Calu3 (cell line): ENCODE measurements at places on chromosomes 5 and 9.

DNA sequence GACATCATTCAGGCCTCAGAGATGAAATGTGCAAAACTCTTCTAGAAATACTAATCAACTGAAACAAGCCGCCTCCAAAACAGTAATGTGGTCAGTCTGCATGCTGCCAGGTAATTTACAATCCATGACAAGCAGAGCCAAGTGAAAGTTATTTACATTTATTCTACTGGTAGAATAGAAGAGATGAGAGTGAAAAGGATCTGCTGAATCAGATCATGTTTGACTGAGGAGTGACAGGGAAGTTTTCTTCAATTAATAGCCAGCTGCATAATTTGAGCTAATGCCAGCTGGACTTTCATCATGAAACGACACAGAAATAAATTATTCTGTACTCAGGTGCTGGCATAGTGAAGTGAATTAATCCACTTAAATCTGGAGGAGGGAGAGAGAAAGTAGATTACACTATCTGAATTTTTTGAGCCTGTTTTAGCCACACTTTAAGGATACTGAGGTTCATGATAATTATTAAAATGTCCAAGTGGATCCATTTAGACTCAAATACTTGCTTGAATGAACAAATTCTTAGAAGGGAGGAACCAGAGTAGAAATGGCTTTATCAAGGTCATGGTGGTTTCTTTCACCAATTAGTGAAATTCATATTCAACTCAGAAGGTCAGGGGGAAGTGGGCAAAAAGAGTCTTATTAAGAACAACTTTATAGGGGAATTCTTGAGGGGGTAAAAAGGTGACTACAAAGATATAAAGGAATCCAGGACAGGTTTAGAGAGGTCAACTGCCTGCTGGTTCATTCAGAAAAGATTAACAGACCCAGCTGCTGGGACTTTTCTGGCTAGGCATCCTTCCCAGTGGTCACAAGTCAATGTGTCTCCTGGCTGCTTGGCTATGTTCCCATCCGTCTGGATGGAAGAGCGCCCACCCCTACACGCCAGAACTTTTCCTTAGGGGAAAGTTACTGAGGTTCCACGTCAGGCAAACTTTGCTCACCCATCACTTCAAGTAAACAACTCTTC lies 350.4 kb downstream of the PDE4D start:
- H3K27me3 ChIP-seq, result no peaks in the 10 kb centered on the region
- peaks cover 42% of the 10 kb centered on the region for H3K4me1 ChIP-seq
- H3K27ac ChIP-seq, result peak overlapping the region; percentile 95
- H3K4me3 ChIP-seq, result peak overlapping the region; percentile 27
- no peaks in the 10 kb centered on the region for H3K36me3 ChIP-seq

DNA sequence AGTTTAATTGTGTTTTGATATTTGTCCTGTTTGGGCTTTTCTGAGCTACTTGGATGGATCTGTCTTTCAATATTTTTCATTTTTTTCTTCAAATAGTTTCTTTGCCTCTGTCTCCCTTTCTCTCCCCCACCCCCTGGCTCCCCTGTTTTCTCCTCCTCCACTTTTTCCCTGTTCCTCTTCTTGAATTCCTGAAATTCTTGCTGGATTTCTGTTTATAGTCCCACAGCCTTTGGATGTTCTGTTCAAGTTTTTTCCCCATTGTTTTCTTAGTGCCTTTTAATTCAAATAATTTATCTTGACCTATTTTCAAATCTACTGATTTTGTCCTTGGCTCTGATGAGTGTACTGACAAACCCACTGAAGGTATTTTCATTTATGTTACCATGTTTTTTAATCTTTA lies 113.0 kb downstream of the VPS13A start:
- H3K4me1 ChIP-seq, result no peaks in the 10 kb centered on the region
- no peak overlapping the region for H3K4me3 ChIP-seq
- H3K27ac ChIP-seq, result no peak overlapping the region
- no peaks in the 10 kb centered on the region for H3K36me3 ChIP-seq

GRCh38 chr5:57411982-57412381 lies 70.6 kb downstream of the ACTBL2 start:
- no peak overlapping the region for H3K4me3 ChIP-seq
- DNase-seq, result no peak
- H3K27me3 ChIP-seq, result no peaks in the 10 kb centered on the region

DNA sequence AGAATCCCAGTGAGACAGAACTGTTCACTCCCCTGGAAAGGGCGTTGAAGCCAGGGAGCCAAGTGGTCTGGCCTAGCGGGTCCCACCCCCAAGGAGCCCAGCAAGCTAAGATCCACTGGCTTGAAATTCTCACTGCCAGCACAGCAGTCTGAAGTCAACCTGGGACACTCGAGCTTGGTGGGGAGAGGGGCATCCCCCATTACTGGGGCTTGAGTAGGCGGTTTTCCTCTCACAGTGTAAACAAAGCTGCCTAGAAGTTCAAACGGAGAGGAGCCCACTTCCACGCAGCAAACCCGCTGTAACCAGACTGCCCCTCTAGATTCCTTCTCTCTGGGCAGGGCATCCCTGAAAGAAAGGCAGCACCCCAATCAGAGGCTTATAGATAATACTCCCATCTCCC lies 45.1 kb upstream of the PTGER4 start:
- no peak overlapping the region for H3K4me3 ChIP-seq
- no peak for DNase-seq
- H3K27me3 ChIP-seq, result no peaks in the 10 kb centered on the region
- H3K4me1 ChIP-seq, result no peaks in the 10 kb centered on the region
